T1000 (cell line): ENCODE measurements at places on chromosomes 12 and 14.

- no peak for DNase-seq
Observed at GRCh38 chr14:82565825-82566224, 1032.2 kb upstream of the SEL1L start.

- no peak for DNase-seq
Observed at GRCh38 chr12:131001493-131001892, 47.8 kb downstream of the ADGRD1 start.

- DNase-seq: no peak
Observed at GRCh38 chr12:49527361-49528130, 11.3 kb upstream of the KCNH3 start.

DNA sequence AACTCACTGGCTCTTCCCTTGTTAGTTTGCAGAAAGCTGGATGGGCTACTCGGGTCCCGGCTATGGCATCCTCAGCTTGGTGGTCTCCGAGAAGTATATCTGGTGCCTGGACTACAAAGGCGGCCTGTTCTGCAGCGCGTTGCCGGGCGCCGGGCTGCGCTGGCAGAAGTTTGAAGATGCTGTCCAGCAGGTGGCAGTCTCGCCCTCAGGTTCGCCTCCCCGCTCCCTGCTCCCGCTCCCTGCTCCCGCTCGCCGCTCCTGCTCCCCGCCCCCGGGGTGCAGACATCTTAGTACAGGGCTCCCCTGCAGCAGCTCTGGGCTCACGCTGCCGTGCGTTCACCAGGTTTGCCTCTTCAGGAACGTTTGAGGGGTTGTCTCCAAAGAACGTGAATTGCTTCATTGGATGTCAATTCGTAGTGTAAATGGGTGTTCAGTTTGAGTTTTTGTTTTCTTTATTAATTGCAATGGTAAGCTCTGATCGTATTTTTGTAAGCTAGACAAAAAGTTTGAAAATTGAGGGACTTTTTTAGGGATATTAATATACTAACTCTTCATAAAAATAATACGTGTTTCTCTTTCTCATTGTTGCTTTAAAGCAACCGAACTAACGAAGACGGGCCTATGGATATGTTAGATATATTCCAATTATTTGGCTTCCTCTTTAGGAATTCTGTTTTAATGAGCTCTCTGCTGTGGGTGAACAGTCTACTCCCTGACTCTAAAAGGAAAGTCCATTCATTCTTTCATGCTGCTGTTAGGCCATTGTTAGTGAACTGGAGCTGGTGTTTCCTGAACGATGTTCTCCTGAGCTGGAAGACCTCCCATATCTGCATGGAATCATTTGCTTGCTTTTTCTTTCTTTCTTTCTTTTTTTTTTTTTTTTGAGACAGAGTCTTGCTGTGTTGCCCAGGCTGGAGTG lies 71.3 kb downstream of the ANKRD9 start:
- DNase-seq: peak; percentile 8

DNA sequence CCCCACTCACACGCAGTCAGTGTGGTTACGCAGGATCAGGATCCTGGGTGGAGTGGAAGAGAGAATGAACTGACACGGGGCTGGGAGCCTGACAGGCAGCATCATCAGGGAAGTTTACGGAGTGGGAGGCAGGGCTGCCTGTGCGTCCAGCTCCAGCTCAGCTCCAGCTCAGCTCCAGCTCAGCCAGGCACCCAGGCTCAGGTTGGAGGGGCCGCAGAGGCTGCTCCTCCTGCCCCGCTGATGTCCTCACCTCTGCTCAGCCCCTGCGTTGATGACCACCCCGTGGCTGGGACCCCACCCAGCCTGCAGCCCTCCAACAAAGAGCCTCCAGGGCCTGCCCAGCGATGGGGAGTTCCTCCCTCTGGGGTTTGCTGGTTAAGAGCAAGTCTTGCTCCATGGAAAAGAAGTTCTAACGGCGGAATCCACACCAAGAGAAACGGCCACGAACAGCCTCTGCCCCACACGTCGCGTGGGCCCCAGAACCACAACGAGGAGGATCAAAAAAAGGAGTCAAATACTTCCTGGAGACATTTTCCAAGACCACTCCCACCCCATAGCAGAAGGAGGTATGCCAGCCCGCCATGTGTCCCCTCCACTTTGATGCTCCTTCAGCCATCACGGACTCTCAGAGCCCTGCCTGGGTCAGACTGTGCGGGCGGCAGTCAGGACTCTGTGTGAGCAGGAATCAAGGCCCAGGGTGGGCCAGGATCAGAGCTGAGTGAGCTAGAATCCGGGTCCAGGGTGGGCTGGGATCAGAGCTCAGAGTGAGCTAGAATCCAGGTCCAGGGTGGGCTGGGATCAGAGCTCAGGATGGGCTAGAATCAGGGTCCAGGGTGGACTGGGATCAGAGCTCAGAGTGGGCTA lies 17.7 kb upstream of the C14orf180 start:
- no peak for DNase-seq

GRCh38 chr12:76804435-76804976 lies 40.6 kb downstream of the ZDHHC17 start:
- DNase-seq: no peak

DNA sequence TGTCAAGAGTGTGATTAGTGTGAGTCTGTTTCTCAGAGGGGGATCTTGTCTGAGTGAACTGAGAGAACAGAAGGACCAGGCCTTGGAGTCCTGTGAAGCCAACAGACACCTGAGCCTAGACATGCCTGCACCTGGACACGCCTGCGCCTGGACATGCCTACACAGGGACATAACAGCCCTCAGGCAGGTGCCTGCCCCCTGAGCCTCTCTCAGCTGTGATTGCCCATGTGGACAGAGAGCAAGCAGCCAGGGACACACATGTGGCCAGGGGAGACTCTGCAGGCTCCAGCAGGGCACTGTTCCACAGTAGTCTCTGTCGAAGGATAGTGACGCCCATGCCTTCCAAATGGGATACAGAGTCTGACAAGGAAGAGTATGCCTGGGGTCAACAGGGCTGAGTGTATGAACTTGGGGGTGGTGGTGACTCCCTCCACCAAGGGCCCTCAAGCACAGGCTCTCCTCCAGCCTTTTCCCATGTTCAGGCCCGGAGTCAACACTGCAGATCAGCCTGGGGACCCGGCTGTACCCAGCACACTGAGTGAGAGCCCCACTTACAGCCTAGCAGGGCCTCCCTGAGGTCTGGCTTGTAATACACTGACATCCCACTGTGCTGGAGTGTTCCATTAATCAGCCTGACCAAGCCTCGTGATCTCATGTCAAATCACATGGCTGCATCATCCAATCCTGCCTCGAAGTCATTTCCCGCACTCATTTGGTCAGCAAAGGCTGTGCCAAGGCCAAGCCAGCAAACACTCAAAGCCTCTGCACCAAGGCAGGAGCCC lies 173.0 kb downstream of the CALM1 start:
- DNase-seq: no peak

- no peak for DNase-seq
Observed at GRCh38 chr14:44607701-44608100, 100.6 kb upstream of the FSCB start.

DNA sequence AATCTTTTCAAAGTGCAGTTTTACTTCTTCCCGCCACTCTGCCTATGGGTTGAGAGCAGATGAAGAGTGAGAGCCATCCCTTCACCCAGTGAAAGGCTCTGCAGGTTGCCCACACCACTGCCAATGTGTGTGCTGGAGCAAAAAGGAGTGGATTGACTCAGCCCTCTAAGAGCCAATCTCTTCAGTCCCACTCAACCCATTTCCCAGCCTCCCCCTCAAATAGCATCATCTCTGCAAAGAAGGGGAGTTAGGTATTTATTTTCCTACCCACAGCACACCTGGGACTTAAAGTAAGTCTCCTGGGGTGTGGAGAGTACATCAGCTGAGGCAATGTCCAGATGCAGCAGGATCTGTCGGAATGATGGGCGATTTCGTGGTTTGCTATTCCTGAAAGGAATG lies 15.3 kb downstream of the MAP3K12 start:
- DNase-seq: no peak

DNA sequence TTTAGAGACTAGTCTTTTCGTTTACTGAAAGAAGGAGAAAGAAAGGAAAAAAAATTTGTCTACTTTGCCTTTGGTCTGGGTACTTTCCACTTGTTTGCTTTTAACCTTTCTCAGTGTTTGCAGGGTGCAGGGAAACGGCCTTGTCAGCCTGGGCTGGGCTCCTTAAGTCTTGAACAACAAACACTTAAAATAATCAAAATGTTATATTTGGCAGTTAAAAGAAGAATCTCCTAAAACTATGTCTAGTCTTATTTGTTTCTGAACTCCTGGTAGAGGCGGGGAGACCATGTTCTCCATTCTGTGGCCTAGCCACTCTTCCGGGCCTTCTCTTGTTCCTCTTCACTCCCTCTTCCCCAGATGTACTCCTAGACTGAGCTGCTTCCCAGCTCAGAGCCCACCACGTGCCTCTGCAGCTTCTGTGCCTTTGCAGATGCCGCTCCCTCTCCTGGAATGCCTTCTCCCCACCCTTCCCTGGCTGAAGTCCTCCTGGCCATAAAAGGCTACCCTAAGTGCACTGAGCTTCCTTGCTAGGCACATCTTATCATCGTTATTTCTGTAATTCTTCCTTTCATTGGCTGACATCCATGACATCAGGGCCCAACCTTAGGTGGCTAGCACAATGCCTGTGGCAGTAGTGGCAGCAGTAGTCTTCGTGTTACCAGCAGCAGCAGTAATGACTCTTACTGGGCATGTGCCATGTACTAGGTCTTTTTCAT lies 432.9 kb downstream of the ZFP36L1 start:
- DNase-seq: no peak

DNA sequence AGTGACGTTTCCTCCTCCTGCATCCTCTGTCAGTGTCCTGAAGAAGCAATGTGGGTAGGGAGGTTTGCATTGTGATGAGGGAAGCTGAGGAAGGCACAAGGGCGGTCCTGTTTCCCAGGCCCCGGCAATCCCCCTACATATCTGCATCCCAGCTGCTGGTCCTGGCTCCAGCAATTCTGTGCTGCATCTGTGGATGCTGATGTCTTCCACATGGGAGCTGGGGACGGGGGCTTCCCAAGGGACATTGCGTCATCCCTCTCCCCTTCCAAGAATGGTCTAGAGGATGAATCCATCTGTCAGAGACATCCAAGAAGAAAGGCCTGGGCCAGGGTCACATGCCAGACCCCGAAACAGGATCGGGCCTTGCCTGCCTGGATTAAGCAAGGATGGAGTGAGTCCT lies 52.1 kb downstream of the TSPAN11 start:
- no peak for DNase-seq

GRCh38 chr12:101826766-101827368 lies 3.9 kb downstream of the GNPTAB start:
- DNase-seq: no peak

DNA sequence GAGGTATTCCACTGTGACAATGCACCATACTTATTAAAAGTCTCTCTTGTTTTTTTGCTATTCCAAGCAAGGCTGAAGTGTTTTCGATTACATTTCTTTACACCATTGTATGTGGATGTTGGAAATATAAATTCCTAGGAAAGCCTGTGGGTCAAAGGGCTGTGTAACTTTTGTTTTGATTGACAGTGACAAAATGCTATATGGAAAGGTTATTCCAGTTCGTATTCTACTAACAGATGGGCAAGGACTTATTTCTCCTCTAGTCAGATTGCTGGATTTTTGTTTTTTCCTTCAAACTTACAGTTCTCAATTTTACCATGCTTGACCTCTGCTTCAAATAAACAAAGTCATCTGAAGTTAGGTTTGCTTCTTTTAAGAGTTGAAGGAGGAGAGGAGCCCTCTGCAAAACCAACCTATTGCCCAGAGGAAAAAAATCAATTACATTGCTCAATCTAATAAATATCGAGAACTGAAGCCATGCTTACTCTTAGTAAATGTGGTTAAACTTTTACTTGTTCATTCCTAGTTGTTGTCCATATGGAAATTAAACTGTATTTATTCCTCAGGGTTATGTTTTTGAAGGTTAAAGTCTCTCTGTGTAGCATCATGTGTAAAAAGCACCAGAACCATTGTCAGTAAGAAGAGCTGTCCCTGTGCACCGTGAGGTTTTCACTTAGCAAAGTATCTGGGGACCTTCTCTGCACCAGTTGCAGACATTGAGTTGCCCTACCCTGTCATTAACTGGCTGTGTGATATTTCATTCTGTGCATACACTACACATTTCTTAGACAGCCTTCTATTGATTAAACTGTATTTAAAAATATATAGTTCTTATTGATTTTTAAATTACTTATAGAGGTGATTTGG lies 26.9 kb downstream of the GLT1D1 start:
- no peak for DNase-seq

- no peak for DNase-seq
Observed at GRCh38 chr12:101782273-101782731, 43.0 kb upstream of the SYCP3 start.

DNA sequence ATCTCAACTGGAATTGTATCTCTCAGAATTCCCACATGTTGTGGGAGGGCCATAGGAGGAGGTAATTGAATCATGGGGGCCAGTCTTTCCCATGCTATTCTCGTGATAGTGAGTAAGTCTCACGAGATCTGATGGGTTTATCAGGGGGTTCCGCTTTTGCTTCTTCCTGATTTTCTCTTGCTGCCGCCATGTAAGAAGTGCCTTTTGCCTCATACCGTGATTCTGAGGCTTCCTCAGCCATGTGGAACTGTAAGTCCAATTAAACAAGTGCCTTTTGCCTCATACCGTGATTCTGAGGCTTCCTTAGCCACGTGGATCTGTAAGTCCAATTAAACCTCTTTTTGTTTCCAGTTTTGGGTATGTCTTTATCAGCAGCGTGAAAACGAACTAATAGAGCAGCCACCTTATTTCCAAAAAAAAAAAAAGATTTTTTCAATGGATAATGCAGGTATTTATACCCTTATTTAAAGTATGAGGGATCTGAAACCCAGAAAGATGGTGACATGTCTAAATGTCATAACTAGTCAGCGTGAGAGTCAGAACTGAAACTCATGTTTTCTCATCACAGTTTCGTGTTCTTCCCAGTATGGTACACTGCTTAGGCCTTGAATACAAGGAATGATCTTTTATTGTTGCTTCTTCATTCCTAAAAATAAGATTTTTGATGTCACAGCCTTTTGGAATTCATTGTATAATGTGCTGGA lies 89.6 kb downstream of the ERC1 start:
- no peak for DNase-seq

GRCh38 chr12:1083889-1084262 lies 92.9 kb downstream of the ERC1 start:
- DNase-seq: no peak

DNA sequence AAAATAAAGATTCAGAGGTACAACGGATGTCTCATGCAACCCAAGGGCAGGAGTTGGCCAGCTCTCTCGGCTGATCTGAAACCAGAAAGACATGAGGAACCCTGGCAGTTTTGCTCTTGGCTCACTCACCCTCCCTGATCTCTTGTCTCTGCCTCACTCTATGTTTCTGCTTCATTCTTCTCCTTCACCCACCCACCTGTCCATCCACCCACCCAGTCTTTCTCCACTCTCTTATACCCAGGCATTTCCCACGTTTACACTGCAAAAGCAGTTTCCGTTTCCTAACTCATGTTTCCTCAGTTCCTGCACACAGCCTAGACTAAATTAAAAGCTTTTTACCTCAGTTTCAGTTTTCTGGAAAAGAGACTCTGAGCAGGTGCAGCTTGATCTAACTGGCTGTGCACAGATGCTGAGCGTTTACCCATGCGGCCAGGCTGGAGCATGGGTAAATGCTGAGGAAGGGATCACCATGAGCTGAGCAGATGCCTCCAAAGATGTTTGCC lies 157.6 kb downstream of the PRKCH start:
- no peak for DNase-seq
